AG08396 (cell line): ENCODE measurements at places on chromosomes 1 and 21.
A peak's percentile ranks its signal among the peaks of the same experiment; 100 is the strongest.

DNA sequence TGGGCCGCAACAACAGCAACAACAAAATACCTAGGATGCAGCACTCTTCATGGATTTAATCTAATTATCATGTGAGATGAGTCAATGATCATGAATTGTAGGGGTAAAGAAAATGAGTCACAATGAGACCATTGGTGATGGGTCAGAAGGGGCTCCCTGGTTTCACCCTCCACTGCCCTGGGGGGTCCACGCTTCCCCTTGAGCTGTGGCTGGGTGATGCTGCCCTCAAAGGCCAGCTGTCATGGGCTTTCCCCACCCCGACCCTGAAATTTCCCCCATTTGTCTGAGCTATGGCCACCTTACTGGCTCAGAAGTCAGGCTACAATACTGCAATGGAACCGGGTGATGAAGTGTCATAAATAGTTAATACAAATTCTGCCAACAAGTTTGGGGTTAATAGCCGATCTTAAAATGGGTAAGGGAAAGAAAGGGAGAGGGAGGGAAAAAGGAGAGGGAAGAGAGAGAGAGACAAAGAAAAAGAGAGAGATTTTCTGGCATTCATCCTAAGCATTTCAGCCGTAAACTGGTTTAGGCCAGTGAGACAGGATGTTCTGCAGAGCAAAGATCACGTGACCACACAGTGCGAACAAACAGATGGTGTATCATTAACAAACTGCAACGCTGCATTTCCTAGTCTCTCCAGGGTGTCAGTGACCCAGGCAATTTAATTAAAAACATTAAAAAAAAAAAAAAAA, 143.4 kb upstream of the ERRFI1 start:
- peak; percentile 71 for DNase-seq

- peak; percentile 43 for DNase-seq
Observed at GRCh38 chr1:185973645-185974044, 239.5 kb downstream of the HMCN1 start.

- DNase-seq, result no peak
Observed at GRCh38 chr1:15167386-15167785, 13.8 kb downstream of the TMEM51 start.

DNA sequence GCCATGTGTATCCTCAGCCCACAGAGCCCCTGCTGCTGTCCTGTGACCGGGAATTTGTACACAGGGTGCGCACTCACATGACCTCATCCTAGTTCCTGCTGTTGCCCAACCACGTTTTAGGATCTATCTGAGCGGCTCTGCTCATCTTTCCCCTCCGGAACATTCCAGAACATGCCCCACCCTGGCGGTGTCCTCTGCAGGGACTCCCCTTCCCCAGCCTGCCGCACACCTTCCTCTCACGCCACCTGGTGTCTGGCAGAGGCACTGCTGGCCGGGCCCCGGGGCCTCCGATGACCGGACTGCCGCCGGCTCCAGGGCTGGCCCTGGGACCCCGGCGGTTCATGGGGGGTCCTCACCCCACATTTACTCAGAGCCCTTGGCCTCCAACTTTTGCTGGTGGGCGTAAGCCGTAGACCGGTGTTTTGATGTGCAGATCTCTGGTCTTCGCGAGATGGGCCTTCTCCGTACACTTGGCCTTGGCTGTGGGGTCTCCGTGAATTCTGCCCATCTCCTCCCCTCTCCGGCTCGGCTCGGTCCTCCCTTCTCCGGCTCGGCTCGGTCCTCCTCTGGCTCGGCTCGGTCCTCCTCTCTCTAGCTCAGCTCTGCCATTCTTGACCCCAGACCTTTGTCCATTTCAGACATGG, 29.5 kb downstream of the ARHGEF16 start:
- DNase-seq, result peak; percentile 79

- peak; percentile 45 for DNase-seq
Observed at GRCh38 chr21:33901412-33902288, 14.0 kb downstream of the ATP5PO start.

GRCh38 chr1:184242507-184242943, 144.3 kb upstream of the C1orf21 start:
- DNase-seq, result peak; percentile 45

DNA sequence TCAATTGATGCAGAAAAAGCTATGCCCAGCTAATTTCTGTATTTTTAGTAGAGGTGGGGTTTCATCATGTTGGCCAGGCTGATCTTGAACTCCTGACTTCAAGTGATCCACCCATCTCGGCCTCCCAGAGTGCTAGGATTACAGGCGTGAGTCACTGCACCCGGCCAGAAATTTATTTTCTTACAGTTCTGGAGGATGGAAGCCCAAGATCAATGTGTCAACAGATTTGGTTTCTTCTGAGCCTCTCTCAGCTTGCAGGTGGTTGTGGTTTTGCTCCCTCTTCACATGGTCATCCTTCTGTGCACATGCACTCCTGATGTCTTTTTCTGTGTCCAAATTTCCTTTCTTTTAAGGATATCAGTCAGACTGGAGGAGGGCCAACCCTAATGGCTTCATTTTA, 35.6 kb downstream of the SHCBP1L start:
- DNase-seq, result no peak

DNA sequence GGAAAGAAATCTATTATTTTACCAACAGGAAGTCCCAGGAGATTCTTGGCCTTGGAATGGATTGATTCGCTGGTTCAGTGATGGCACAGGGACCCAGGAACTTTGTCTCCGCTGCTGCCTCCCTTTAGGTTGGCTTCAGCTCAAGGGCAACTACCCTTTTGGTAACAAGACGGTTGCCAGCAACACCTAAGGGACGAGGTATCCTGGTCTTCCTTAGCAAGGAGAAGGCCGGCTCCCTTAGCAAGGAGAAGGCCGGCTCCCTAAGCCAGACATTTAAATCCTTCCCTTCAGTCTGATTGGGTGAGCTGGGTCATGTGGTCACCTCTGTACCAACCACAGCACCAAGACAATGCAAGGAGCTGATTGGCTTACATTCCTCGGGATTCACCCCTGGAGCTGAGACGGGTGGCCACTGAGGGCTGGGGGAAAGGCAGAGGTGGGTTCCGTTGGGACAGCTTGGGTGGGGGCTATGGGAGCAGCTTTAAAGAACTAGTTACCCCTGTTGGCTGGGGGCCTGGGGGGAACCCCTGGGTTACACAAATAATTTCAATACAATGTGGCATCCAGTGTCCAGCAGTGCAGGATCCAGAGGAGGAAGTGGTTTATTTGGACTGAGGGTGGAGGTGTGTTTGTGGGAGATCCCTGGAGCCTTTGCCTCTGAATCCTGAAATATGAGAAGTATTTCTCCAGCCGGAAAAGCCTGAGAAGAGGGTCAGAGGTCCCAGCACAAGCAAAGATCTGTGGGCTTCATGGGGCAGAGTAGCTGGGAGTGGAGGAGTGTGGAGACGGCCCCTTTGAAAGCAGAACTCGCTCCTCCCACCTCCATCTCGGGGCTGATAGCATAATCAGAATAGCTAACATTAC, 20.7 kb upstream of the CLIC4 start:
- DNase-seq, result peak; percentile 79

DNA sequence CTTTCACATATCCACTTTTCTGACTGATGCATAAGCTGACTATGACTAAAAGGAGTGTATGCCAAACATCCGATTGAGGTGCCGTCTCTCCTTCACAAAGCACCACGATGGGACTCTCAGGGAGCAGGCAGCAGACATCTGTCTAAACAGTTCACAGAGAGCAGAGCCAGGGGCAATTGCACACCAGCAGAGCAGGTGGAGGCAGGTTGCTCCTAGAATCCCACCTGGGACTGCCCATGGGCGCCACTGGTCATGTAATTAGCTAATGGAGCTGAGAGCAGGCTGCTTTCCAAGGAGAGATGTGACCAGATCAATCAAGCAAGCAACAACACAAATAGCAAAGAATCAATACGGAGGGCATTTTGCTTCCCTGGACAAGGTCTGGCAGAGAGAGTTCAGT, 30.5 kb upstream of the COA6 start:
- DNase-seq, result no peak

GRCh38 chr21:28385845-28386244, 606.8 kb downstream of the LTN1 start:
- no peak for DNase-seq

DNA sequence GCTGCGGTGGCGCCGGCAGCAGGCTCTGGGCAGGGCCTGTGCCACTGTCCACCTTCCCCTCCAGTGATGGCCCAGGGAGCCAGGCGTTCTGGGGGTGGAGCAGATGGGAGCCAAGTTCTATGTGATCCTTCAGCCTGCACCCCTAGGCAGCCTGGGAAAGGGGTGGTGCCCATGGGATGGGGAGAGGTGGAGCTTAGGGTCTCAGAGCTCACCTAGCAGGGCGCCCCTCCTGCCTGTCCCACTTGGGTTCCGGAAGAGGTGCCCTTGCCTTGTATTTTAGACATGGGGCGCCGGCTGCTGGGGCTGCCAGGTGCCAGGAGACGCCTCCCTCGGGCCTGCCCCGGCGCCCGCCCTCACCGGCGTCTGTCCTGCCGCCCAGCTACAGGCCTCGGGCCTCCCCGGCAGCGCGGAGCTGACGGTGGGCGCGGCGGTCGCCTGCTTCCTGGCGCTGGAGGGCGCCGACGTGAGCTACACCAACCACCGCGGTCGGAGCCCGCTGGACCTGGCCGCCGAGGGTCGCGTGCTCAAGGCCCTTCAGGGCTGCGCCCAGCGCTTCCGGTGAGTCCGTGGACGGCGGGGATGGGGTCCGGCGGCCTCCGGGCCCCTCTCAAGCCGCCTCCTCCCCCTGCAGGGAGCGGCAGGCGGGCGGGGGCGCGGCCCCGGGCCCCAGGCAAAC, 3.1 kb upstream of the MMP23B start:
- DNase-seq, result no peak

GRCh38 chr1:39996396-39997004, 41.6 kb downstream of the MFSD2A start:
- DNase-seq, result peak; percentile 45

GRCh38 chr1:223628233-223629125, 37.0 kb downstream of the CAPN8 start:
- DNase-seq, result peak; percentile 60

DNA sequence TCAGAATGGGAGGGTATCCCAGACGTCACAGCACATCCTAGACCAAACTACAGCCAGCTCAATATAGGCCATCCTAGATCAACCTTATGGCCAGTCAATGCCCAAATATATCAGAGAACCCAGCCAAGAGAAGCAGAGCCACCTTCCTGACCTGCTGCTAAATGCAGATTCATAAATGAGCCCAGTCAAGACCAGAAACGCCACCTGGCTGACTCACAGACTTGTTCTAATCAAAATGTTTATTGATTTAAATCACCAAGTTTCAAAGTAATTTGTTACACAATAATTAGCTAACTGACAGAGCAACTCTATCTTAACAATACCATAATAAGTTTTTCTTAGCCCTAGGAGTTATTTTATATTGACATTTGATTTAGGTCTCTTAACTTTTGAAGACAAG, 28.6 kb downstream of the ZNF644 start:
- no peak for DNase-seq

- no peak for DNase-seq
Observed at GRCh38 chr1:23567629-23567995, 8.3 kb upstream of the ID3 start.

DNA sequence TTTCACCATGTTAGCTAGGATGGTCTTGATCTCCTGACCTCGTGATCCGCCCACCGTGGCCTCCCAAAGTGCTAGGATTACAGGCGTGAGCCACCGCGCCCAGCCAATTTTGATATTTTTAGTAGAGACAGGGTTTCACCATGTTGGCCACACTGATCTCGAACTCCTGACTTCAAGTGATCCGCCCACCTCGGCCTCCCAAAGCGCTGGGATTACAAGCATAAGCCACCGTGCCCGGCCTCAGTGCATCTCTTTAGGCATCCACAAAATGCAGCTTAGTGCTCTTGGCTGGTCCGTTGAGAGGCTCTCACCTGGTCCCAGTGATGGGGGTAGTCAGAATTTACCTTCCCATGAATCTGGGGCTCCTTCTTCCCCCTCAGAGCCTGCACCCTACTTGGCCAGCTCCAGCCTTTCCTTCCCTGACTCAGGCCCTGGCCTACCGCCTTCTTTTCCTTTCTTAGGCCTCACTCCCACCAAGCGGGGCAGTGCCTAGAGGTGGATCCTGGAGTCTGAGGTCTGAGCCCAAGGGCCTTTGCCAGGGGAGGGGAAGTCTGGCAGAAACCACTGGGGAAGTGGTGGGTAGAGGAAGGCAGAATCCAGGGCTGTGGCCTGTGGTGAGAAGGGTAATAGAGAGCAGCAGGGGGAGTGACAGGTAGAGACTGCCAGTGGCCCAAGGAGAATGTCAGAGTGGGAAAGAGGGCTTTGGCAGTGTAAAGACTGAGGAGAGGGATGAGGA, 3.7 kb downstream of the LENEP start:
- DNase-seq, result no peak

DNA sequence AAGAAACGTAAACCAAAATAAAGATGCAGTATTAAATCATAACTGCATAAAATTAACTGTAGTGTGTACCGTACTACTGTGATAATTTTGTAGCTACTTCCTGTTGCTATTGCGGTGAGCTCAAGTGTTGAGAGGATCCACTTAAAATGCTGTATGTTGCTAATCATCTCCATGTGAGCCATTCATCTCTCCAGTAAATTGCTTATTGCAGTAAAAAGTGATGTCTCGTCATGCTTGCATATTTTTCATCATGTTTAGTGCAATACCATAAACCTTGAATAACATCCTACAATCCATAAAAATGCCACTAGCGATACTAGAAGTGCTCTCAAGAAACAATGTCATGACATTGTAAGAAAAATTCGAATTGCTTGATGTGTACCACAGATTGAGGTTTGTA, 66.3 kb downstream of the RAVER2 start:
- no peak for DNase-seq

DNA sequence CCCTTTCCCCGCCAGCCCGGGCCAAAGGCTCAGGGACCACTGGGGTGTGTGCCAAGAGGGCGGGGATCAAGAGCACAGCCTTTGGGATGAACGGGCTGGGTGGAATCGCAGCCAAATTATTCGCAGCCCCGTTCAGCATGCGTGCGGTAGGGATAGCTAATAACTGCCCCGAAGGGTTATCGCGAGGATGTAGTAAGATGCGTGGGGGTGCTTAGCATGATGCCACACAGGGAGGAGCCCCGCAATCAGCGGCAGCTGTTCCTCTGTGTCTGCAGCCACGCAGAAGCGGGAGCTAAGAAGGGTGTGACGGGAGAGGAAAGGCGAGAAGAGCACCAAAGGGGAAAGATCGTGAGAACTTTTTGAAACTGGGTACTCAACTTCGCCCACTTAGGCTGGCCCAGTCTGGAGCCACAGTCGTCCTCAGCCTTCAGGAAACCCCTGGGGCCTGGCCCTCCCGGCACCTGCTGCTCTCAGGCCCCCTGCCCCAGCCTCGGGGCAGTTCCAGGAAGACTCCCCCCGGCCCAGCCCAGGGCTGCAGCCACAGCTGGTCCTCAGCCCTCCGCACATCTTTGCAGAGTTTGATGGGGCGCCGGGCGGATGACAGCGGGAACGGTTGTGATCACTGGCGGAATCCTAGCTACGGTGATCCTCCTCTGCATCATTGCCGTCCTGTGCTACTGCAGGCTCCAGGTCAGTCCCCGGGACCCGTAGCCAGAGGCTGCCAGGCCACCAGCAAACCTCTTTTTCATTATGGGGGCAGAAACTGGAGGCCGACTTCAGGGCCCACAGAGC, 64.9 kb downstream of the TOR1AIP2 start:
- no peak for DNase-seq

DNA sequence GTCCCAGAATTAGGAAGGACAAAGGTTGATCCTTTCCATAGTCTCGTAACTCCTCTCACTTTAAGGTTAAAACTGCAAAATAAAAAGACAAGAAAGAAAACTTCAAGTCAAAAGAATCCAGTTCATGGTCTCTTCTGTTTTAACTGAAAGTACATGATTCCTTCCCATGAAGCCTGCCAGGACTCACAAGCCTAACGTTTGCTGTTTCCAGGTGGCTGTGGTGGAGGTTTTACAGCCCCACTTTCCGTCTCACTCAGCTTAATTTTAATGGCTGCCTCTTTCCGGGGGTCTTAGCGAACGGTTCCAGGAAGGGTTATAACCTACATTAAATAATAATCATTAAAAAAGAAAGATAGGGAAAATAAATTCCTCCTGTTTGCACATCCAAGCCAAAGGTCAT, 136.8 kb upstream of the SPAG17 start:
- DNase-seq, result no peak
